ENCODE measurements at places on chromosomes 7 and 10. TPM values are rescaled to one million over a fixed set of nuclear protein-coding genes. Genes with fewer than 3 reads are reported as not detected.
A peak's percentile ranks its signal among the peaks of the same experiment; 100 is the strongest.

DNA sequence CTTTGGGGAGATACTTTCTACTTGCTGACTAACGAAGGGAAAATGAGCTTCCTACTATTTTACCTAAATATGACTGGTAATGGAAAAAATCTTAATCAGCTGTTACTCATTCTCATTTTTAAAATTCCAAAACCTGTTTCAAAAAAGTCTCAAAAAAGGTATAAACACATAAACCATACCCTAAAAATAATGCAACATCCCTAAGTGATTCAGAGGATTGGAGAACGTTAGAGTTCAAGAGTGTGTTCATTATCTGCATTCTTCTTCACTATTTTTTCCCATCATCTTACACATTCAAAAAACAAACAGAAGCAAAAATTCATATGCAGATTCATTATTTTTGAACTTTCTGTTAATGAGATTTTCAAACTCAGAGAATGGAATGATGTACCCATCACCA, 150.4 kb upstream of the GNAI1 start:
- no peak for DNase-seq

- DNase-seq: peak; percentile 42
Observed at GRCh38 chr7:6615723-6616555, 529 bp downstream of the ZNF853 start.

The ZNF425 gene
- 0.72 TPM for total RNA-seq

The PBLD gene
- total RNA-seq: 4.6 TPM

GRCh38 chr7:157604661-157605381, 268.0 kb downstream of the DNAJB6 start:
- no peak for DNase-seq

The C7orf57 gene
- not detected for total RNA-seq

- DNase-seq: no peak
Observed at GRCh38 chr7:18320422-18320821, 175.1 kb upstream of the HDAC9 start.

DNA sequence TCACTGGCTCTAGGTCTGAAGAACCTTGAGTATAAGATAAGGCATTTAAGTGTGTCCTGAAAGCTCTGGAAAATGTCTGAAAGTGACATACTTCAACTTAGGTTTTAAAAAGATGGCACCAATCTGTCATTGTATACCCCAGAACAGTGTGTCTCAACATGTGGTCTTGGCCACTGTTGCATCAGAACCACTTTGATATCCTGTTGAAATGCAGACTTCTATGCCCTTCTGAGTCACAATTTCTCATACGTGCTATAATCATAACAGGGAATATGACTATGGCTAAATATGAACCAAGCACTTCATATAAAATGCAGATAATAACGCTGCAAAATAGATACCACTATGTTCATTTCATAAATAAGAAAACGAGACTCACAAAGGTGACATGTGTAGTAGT, 38.0 kb upstream of the GPAM start:
- DNase-seq: no peak

The TFR2 gene
- not detected for total RNA-seq

- DNase-seq: no peak
Observed at GRCh38 chr7:144477348-144477747, 73.9 kb upstream of the NOBOX start.

DNA sequence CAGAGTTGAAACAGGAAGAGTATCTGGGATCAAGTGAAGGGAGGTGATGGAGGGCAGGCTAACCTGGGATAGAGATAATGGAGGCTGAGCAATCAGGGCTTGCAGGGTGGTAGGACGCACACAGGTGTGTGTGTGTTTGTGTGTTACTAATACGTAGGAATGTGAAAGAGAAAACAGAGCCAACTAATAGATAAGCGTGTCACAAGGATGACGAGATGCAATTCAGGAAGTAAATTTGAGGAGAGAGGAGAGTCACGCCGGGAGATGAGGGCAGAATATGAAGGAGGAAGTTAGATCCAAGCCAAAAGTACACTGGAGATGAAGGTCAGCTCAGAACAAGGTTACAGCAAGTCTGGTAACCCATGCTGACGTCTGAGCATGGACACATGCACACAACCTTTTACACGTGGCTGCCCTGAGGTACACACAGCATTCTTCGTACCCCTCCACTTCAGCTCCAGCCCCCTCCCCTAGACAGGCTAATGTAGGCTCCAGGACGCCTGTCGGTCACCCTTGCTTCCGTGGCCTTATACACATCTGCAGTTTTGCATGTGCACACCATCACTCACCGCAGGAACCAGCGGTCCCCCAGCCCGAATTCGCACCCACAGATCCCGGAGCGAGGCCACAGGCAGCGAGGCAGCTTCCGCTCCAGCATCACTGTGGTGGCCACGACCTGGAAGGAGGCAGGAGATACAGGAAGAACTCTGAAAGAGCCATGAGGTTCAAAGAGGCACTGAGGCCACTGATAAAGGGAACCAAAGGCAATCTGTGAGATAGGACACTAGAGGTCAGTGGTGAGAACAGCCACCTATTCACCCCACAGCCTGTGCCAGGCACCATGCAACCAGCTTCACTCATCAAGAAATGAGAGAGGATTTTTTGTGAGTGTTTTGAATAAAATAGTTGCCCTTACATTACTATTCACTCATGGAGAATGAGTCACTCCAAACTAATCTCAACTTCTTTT, 23.7 kb upstream of the TRPV6 start:
- no peak for DNase-seq

- peak; percentile 71 for DNase-seq
Observed at GRCh38 chr10:126387041-126387921, 996 bp downstream of the ADAM12 start.

DNA sequence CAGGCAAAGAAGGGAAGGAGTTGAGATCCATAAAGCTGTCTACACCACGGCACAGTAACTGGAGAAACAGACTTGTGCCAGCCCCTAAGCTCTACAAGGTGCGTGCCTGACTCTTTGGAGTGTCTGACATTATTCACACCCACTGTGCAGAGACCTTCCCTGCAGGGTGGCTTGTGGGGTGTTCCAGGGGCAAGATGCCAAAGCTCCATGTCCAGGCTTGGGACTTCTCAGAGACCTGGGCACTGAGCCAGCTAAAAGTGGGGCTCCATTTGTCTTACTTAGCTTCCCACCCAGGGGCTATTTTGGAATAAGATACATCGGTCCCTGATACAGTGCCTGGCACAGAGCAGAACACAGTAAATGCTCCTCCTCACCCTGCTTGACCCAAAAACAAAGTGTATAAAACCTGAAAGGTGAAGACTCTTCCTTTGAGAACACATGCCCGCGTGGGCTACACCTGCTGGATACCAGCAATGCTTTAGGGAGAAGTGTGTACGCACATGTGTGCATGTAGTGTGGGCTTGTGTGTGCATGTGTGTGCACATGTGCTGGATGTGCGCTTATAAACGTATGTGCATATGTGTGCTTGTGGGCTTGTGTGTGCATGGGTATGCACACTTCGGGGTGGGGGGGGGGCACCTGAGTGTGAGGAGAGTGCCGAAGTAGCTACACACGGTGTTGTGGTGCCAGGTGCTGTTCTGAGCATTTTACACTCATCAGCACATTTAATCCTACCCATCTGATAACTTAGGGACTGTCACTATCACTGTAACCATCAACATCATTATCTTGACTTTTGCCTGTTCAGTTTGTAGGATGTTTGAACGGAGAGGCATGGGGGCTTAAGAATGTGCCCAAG, 143.0 kb downstream of the ARHGAP22 start:
- no peak for DNase-seq

The CDC123 gene
- 54.8 TPM for total RNA-seq

The ELFN1 gene
- total RNA-seq: 12.0 TPM

- peak; percentile 75 for DNase-seq
Observed at GRCh38 chr7:44633254-44634186, 27.1 kb downstream of the OGDH start.

GRCh38 chr7:151115121-151115835, 29.0 kb downstream of the AGAP3 start:
- peak; percentile 60 for DNase-seq

GRCh38 chr7:28182071-28182471, 1.5 kb upstream of the JAZF1 start:
- DNase-seq: no peak

The IFIT2 gene
- 7.0 TPM for total RNA-seq

DNA sequence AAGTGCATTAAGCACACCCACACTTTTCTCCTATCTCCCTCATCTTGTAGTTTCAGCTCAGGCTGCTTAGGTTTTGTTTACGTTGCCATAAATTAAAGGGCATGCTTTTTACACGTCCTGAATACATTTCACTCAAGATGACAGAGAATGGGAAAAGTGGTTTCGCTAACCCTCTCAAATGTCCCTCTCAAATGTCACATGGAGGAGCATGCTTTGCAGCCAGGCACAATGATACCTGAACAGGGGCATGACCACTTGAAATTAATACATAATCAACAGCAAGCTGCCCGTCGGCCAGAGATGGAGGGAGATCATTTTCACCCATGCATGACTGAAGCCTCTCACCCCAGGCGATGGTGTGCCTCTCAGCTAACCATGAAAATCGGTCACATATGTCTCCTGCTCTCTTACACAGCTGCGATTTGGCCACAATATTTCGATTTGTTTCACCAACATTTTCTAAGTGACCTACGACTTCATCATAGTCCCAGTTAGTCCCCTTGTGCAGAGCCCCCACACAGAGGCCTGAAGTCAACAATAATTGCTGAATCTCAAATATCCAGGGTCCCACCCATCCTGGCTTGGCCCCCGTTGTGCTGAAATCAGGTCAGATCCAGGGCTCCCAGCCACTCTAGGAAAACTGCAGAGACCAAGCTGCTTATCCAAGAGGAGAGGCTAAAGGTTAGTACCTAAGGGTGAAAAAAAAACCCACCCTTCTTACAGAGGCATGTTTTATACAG, 373.9 kb upstream of the NFE2L3 start:
- no peak for DNase-seq

The STX1A gene
- 3.0 TPM for total RNA-seq

The PPP1R17 gene
- total RNA-seq: not detected

GRCh38 chr10:85060944-85061343, 732.6 kb downstream of the CCSER2 start:
- no peak for DNase-seq

DNA sequence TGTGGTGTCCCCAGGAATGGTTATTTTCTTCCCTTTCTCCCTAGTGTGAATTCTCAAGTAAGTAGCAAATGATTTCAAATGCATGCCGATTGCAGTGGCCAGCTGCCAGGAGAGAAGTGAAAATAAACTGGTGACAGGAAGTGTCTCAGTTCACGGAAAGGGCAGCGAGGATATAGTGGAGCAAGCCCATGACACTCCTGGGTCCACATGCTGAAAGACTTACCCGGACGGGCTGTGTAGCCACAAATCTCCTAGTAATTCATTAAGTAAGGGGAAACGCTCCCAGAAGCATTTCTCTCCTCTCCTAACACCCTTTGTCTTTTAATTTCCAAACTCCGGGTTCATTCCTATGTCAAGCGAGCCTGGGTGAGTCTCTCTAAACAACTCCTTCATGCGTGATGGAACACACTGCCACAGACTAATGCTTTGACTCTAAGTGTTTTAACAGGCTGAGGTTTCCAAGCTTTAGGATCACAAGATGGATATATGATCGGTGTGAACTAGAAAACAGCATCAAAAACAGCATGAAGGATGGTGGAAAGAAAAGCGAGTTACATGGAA, 125.6 kb downstream of the CYP26A1 start:
- DNase-seq: peak; percentile 76

- DNase-seq: no peak
Observed at GRCh38 chr7:145534301-145534700, 582.3 kb upstream of the CNTNAP2 start.

The FRMD4A gene
- total RNA-seq: 43.3 TPM

DNA sequence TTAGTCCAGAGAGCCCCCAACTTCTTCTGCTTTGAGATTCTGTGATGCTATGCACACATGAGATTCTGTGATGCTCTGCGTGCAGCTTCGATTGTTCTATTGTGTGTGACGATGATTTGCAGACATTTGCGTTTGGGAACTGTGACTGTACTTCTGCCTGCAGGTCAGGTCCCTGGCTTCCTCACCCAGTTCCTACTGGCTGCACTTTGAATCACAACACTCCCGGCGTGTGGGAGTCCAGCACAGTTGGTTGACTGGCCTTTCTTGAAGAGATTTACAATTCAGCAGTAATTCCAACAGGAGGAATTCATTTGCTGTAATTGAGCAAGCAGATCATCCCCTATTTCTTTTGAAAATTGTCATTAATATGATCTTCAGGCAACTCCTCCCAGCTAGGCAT, 252.2 kb upstream of the YAE1 start:
- DNase-seq: no peak

GRCh38 chr7:141584935-141585334, 33.7 kb downstream of the AGK start:
- DNase-seq: no peak

GRCh38 chr10:48575901-48576300, 29.0 kb downstream of the ARHGAP22 start:
- no peak for DNase-seq

DNA sequence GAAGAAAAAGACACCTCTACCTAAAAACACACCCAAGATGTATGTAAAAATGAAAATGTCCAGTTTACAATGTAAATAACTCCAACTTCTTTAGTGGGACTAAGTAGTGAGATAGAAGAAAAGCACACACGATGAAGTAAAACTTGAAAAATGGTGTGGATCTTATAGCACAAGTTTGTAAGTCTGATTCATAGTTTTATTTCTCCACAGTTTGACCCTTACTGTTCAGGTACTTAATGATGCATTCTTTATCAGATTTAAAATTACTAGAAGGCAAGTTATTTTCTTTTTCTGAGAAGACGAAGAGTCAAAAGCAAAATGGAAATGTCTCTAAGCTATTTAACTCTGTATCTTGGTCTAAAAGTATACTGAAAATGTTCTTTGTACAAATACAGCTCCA, 6.1 kb downstream of the NAMPT start:
- DNase-seq: no peak

DNA sequence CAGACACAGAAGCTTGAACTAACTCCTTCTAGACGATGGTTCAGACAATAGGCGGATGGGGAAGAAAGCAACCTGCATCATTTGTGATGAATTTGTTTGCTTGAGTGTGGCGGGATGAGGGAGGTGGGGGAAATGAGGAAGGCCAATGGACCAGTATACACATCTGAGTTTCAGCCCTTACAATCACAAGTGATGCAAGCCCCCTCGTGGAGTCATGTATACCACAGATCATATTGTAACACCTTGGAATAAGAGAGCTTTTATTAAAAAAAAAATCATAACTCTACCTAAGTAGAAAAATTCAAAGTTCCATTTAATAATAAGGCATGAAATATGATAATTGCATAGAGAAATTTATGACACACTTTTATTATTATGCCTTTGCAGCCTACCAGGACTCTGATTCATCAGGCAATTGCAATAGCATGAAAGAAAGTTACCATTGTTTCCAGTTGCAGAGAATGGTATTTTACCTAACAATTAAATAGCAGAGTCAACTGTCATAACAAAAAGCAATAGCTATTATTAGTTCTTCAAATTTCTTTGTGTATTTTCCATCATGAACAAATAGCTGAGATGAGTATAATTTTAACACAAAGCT, 230.2 kb upstream of the AKR1E2 start:
- no peak for DNase-seq

DNA sequence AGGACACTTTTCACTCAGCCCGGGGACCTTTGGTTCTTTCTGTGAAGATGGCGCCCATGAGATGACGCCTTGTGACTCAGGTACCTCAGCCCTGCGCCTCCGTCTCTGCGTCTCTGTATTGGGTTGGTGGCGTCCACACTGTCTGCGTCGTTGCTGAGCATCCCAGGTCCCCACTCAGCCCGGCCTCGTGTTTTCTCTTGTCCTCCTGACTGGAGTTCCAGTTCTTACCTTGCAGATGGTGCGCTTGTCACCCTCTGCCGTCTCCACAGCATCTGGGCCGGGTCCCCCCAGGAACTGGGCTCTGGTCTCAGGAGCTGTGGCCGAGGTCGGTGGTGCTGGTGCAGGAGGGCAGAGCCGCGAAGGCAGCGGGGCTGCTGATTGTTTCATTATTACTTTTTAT, 150.4 kb downstream of the WDR37 start:
- DNase-seq: no peak
